ENCODE measurements at places on chromosomes 11 and 22. TPM values are rescaled to one million over a fixed set of nuclear protein-coding genes. Genes with fewer than 3 reads are reported as not detected.

Gene OR6T1
- not detected for total RNA-seq

Gene APOL1
- total RNA-seq: 39.0 TPM

Gene LMF2
- 24.8 TPM for total RNA-seq

Gene OR8I2
- total RNA-seq: not detected

Gene UPK3A
- total RNA-seq: not detected

Gene CHCHD10
- 5.5 TPM for total RNA-seq

Gene CALCA
- not detected for total RNA-seq

Measured in aortic smooth muscle cell (primary cell).